Choroid plexus epithelial cell (primary cell): ENCODE measurements at places on chromosomes 7 and 10.
A peak's percentile ranks its signal among the peaks of the same experiment; 100 is the strongest.

DNA sequence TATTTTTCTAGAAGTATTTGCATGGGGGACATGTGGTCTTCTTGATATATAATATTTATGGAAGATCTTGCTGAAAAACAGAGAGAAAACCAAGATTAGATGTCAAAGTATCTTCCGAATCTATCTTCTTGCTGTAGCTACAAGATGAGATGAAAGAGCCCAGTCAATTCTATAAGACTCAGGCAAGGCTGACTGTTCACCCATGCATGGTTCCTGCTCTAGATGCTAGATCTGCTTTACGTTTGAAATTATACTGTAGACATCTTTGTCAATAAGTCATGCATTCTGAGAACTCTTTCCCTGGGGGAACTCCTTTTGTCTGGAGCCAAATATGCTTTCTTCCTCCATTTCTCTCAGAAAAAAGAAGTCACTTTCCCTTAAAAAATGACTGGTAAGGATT, 1292.0 kb downstream of the XPNPEP1 start:
- DNase-seq = no peak

DNA sequence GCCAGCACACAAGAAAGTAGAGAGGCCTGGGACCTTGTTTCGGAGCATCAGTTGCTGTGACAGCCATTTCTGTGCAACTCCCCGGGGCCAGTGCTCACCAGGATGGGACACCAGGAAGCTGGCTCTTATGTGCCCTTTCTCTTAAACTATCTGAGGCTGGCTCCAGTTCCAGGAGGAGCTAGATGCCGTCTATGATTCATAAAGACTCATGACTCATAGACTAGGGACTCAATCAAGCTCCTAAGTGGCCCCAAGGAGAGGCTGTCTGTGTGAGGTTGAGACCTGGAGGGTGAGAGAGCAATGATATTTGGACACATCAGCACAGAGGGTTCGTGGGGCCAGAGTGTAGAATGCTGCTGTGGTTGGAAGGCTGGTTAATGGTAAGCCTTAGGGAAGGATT, 580.1 kb downstream of the CCSER2 start:
- no peak for DNase-seq

GRCh38 chr10:21934307-21934706, 69.2 kb downstream of the DNAJC1 start:
- DNase-seq = peak; percentile 65

- DNase-seq = no peak
Measured at GRCh38 chr10:91582153-91582554, 50.7 kb downstream of the PPP1R3C start.

DNA sequence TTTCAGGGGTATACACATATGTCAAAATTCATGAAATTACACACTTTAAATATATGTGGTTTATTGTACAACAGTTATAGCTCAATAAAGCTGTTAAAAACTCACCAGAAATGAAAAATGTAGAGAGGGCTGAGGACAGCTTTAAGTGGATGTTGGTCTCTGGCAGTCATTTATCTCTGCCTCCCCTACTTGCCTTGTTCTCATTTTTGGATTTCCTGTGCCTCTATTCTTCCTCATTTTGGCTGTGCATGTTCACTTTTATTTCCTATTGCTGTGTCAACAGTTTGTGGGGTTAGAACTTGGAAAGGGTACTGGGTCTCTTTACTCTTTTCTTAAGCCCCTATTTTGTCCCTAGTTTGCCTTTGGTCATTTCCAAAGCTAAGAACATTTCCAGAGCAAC, 18.6 kb upstream of the MEST start:
- no peak for DNase-seq

GRCh38 chr7:147498081-147498480, 1092.5 kb upstream of the C7orf33 start:
- no peak for DNase-seq

DNA sequence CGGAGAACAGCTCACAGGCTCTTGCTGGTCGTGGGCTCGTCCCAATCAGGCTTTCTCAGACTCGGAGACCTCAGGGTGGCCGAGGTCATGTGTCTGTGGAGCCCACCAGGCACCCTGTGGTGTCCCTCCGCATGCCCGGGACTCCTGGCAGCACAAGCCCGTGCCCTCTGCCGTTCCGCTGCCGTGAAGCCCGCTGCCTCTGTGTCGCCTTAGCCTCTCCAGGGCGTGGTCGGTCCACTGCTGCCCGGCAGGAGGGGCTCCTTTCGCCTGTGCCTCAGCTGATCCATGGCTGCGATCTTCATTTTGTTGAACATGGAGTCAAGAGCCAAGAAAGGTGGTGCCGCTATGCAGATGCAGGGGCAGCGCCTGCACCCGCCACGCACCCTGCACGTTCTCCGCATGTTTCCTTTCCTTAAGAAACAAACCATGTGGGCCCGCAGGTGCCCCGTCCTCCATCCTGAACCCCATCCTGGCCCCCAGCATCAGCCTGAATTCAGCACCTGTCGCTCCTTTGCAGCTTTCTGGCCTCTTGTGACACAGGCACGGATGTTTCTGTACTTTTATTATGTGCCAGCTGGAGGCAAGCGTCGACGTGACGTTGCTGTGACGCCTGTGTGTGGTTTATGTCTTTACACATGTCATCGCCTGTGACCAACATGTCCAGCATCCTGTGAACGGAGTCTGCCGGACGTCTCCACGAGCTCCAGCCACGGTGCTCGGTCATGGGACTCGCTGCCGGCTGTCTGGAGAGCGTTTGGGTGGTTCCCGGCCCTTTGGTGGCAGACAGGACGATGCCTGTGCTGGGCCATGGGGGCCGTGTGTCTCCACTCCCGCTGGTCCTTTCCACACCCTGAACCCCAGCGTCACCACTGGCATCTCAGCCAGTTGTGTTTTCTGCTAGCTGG, 69.9 kb downstream of the NKX6-2 start:
- no peak for DNase-seq

DNA sequence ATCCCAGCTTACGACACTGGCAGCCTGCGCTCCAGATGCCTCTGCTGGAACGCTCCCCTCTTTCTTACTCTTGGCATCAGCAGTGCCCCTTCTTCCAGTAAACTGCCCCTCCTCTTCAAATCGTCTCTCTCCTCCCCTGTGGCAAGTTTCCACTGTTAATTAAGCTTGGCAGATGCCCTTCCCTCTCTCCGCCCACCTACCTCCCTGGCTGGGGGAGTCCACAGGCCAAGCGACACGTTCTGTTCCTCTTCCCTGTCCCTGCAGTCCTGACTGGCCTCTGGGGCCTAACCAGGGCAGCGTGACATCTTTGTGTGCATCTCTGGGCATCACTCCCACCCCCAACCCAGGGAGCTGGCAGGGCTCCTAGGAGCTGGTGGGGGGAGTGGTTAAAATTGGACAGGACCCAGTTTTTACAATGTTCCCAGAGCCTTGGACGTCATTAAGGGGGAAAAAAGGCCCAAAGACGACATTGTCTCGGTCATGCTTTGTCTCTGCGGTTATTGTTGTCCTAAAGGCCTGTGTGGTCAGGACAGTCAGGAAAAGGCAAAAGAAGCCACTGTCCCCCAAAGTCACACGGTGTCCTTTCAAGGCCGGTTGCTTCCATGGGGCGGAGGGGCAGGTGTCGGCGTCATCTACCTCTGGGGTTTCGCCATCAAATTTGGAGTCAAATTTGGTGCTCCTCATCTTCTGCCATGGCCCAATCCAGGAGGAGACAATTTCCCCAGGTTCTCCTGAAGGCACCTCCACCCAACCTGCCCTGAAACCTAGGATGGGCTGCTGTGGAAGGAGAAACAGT, 54.2 kb downstream of the DLG5 start:
- no peak for DNase-seq

- no peak for DNase-seq
Measured at GRCh38 chr10:104666106-104666505, 25.0 kb downstream of the SORCS3 start.

GRCh38 chr7:39946693-39947092, 3.4 kb upstream of the CDK13 start:
- no peak for DNase-seq

- peak; percentile 90 for DNase-seq
Measured at GRCh38 chr10:17059197-17059688, 70.4 kb downstream of the CUBN start.

GRCh38 chr7:123823898-123824753, 20.8 kb upstream of the HYAL4 start:
- no peak for DNase-seq

DNA sequence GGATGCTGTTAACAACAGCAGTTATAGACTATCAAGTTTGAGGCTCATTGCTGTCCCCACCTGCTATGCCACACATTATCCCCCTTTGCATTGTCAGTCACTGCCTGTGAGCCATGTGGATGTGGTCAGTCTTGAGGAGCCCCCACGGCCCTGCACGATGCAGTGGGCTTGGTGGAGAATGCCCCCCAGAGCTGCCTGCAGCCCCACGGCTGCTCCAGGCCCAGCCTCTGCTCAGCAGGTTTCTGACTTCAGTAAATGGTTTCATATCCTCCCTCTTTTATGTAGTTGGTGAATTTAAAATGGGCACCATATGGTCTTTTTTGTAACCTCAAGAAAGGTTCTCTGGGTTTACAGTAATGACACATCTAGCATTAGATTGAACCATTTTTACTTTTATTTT, 164.1 kb downstream of the EBF3 start:
- no peak for DNase-seq

- DNase-seq = no peak
Measured at GRCh38 chr7:28316489-28316888, 95.8 kb upstream of the CREB5 start.

DNA sequence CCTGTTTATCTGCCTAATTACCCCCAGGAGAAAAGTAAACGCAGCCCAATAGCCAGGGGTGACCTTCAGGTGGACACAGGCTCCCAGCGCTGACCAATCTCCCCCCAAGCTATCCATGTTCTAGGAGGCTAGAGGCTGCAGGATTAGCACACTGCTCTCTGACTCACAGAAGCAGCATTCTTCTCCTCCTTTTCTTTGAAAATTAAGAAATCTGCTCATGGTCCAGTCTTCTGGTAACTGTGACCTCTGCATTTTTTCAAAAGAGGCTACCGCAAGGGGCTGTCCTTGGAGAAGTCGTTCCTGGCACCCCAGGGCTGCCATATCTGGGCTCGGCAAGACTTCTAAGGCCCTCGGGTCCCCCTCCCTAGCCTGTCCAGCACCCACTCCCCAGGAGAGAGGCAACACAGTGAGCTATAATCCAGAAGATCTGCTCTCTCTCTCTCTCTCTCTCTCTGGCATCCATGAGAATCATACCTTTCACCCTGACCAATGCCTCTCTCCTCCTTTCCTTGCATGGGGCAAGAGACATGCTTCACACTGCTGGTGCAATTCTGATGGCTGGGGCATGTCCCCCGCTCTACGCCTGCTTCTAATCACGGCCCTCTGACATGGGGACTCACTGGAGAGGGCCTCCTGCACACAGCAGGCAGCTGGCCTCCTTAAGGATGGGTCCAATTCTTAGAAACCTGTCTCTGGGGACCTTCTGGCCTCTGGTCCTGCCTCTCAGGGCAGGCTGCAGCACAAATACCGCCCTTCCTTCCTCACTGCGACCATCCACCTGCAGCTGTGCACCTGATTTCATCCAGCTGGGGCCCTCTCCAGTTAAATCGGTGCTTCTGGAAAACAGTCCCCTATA, 27.3 kb downstream of the ANXA11 start:
- DNase-seq = peak; percentile 79

- no peak for DNase-seq
Measured at GRCh38 chr7:22942191-22942590, 71.7 kb downstream of the HYCC1 start.

DNA sequence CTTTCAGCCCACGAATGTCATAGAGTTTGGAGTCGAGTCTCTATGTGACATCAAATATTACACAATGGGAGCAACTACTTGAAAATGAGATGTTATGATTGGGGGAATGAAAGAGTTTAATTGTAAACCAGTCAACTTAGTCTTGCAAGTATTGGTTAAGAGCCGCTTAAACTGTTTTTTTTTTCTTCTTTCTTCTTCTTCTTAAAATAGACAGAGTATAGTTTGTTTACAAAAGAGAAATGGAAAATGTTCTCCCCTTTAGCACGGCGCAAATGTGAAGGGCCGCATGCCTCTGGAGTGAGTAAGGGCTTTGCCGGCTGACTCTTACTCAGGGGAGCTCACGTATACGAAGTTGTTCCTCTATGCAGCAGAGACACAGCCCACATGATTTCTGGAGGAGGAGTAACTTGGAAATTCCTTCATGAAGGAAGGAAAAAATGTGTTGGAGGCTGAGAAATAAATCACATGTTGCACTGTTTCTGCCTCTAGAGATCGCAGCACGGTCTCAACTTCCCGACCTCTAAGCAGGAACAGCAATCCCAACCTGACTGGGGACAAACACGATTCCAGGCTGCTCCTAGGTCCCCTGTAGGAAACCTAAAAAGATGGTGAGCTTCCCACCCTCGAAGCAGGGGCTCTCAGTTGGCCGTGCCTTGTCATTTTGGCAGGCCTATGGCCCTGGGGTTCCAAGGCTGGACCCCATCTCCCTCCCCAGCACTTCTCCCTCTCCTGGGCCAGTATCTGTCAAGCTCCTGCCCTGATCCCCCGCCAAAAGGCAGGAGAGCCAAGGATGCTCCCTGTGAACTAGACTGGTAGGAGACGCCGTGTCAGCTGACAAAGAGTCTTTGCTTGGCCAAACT, 44.8 kb downstream of the MYOF start:
- DNase-seq = peak; percentile 100

DNA sequence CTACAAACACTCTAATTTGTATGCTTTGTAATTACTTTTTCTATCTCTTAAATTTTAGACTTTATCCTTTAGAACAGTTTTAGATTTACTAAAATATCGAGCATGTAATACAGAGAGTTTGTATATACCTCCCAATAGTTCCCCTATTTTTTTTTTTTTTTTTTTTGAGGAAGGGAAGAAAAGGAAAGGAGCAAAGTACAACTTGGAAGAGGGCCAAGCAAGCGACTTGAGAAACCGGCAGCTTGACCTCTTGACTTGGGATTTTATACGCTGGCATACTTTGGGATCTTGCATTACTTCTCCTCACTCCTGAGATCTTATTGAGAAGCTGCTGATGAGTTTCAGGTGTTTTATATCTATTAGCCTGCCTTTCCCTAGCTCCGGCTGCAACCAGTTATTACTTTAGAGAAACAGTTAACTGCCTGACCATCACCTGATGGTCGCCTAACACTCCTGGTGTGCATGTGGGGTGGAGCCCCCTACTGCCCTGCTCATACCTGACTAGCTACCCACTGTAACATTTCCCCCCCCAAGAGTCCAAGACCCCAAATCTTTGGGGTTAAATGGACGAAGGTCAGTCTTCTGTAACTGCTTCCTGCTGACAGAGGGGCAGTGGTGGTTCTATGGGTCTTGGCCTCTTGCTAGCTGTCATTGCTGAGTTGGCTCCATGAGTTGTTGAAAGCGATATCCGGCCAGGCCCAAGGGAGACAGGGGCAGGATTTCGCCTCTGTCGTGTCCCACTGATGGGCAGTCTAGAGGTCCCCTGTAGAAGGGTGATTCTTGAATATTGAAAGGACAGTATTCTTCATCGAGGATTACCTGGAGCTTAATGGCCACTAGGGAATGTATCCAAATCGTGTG, 28.5 kb downstream of the MKLN1 start:
- peak; percentile 35 for DNase-seq

DNA sequence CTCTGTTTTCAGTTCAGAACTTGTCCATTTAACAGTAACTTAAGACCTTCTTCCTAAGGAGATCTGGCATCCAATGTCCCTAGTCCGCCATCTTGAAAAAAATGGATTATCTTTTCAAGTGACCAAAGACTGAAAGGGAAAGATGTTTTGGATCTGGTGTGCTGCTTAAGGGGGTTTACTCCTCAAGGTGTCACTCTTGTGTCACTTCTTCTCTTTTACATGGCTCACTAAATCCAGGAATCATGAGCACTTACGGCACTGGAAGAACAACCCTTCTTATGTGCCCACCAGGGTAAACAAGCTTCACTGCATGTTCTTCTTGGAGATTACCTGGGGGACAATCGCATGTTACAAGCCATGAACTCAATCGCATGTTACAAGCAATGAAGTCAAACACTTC, 43.7 kb downstream of the ANXA8 start:
- DNase-seq = no peak

GRCh38 chr7:73707045-73707631, 12.3 kb downstream of the STX1A start:
- no peak for DNase-seq
